A549 treated with AZD2906 at 1 μM for 4 hours (cell line): ENCODE measurements at places on chromosomes 1 and 21. TPM values are rescaled to one million over a fixed set of nuclear protein-coding genes. Genes with fewer than 3 reads are reported as not detected.

Gene SRSF11
- 55.5 to 86.7 TPM (median 68.4 TPM) in 5 replicates for total RNA-seq

Gene ADGRL4
- total RNA-seq, result not detected in 5 replicates

Gene PLA2G2D
- 0.02 TPM in 1 of 5 replicates, not detected in the others for total RNA-seq

Gene CTSE
- 0.05 to 0.14 TPM (median 0.06 TPM) in 4 of 5 replicates, not detected in the other for total RNA-seq

Gene TMPRSS15
- not detected in 5 replicates for total RNA-seq

Gene S100A7
- not detected in 5 replicates for total RNA-seq

Gene REN
- not detected in 5 replicates for total RNA-seq

Gene PKLR
- 0.02 TPM in 3 of 5 replicates, not detected in the others for total RNA-seq

Gene AIM2
- not detected in 5 replicates for total RNA-seq

Gene TMPRSS3
- 0.14 to 0.30 TPM (median 0.20 TPM) in 5 replicates for total RNA-seq

Gene SPRR2E
- total RNA-seq, result not detected in 5 replicates

Gene BCAN
- 0.06 to 0.15 TPM (median 0.10 TPM) in 4 of 5 replicates, not detected in the other for total RNA-seq

Gene KCNJ9
- not detected in 5 replicates for total RNA-seq

Gene NPHS2
- not detected in 5 replicates for total RNA-seq

Gene SV2A
- 0.06 to 0.15 TPM (median 0.10 TPM) in 5 replicates for total RNA-seq

Gene SEMA4A
- total RNA-seq, result 0.34 to 0.69 TPM (median 0.40 TPM) in 5 replicates

Gene IFNLR1
- 0.79 to 1.1 TPM (median 0.91 TPM) in 5 replicates for total RNA-seq

Gene OR6N1
- not detected in 5 replicates for total RNA-seq

Gene ANKRD35
- 0.03 to 0.06 TPM (median 0.03 TPM) in 4 of 5 replicates, not detected in the other for total RNA-seq

Gene LYPLA2
- 56.4 to 59.6 TPM (median 57.5 TPM) in 5 replicates for total RNA-seq

Gene UBL4B
- total RNA-seq, result 0.03 to 0.08 TPM in 2 of 5 replicates, not detected in the others

Gene YBX1
- 725 to 772 TPM (median 737 TPM) in 5 replicates for total RNA-seq

Gene FCN3
- not detected in 5 replicates for total RNA-seq

Gene MARK1
- total RNA-seq, result 0.07 to 0.12 TPM (median 0.11 TPM) in 5 replicates

Gene FLAD1
- total RNA-seq, result 38.0 to 45.6 TPM (median 44.1 TPM) in 5 replicates

Gene CGN
- 1.8 to 2.6 TPM (median 2.1 TPM) in 5 replicates for total RNA-seq

Gene ZNF593OS
- total RNA-seq, result 0.18 to 0.28 TPM in 2 of 5 replicates, not detected in the others
